ENCODE measurements at places on chromosomes 13 and 19. TPM values are rescaled to one million over a fixed set of nuclear protein-coding genes. Genes with fewer than 3 reads are reported as not detected.

DNA sequence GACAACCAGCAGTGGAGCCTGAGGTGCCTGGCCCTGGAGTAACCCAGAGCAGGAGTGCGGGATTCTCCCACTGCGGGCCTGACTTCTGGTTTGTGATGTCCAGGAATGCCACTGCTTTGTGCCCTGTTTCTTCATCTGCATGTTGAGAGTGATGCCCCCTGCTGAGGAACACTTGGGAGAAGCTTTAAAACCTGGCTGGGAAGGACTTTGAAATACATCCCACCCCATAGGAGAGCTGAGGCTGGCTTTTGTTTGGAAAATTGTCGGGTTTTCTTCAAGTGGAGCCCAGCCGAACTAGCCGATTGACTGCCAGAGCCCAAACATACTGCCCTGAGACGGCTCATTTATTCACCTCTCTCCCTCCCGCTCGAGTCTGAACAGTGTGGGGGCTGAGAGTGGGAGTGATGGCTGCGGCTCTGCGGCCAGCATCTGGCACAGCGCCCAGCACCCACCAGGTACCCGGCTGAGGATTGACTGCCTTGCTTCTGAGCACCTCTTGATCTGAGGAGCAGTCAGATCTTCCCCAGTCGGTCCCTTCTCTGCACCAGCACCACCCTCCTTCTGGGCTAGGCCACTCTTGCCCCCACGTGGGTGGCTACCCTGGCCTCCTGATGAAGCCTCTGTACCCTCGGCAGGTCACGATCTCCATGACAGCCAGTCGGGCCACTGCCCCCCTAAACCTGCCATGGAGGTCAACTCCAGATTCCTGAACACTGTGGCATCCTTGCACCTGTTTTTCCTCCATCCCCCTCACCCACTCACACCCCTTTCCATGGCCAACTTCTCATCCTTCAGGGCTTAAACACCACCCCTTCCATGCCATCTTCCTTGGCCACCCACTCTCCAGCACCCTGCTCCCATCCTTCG, 148.9 kb downstream of the SIPA1L3 start:
- DNase-seq: no peak

Gene GNG7
- polyA plus RNA-seq: 8.4 TPM

Gene REEP6
- 5.0 TPM for polyA plus RNA-seq

GRCh38 chr19:400976-401865, 7.7 kb downstream of the C2CD4C start:
- DNase-seq: no peak

Gene RASAL3
- 1.6 TPM for polyA plus RNA-seq
